ENCODE measurements at places on chromosomes 4 and X.

GRCh38 chr4:138032222-138032621, 209.9 kb downstream of the SLC7A11 start:
- DNase-seq: no peak

- DNase-seq: no peak
Measured at GRCh38 chr4:82138374-82138773, 235.4 kb downstream of the HNRNPD start.

GRCh38 chrX:39377157-39377556, 575.9 kb downstream of the MID1IP1 start:
- no peak for DNase-seq

GRCh38 chr4:143768007-143768591, 67.6 kb upstream of the FREM3 start:
- DNase-seq: no peak

DNA sequence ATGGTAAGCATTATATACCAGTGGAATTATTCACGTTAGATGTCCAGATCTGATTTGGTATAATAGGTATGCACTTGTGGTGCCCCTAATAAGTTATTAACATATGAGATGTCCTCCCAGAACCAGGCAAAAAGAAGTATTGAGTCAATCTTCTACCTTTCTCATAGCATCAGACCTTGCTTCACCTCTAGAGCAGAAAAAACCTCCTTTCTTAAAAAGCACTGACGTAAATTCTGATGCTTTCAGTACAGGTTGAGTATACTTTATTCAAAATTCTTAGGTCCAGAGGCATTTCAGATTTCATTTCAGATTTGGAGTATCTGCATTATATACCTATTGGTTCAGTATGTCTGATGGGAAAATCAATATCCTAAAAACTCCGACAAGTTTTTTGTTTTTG, 22.4 kb downstream of the LEF1 start:
- DNase-seq: no peak

- peak; percentile 61 for DNase-seq
Measured at GRCh38 chrX:23742174-23742696, 841 bp downstream of the ACOT9 start.

- DNase-seq: no peak
Measured at GRCh38 chrX:21675931-21676330, 17.8 kb upstream of the KLHL34 start.

GRCh38 chr4:10181745-10182445, 65.3 kb upstream of the WDR1 start:
- no peak for DNase-seq

DNA sequence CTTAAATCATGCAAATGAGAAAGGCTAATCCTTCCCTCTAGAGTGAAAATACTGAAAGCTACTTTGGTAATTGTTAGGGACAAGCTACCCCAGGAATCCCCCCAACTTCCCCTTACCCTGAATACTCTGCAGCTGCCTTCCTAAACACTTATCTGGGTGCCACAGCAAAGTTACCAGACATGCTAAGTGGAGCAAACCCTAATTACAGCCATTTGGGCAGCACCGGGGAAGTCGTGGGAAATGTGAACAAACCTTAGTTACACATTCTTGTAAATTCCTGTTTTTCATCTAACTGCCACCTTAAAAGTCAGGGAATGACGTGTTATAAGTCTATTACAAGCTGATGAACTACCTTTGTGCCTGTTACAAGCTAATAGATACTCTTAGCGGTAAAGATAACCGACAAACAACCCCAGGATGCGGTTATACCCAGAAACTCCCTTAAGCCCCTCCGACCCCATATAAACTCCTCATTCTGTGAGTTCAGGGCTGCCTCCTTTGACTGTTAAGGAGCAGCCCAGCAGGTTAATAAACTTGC, 66.0 kb upstream of the PLAC8 start:
- no peak for DNase-seq

GRCh38 chr4:153067376-153067775, 131.3 kb downstream of the FHDC1 start:
- DNase-seq: no peak

DNA sequence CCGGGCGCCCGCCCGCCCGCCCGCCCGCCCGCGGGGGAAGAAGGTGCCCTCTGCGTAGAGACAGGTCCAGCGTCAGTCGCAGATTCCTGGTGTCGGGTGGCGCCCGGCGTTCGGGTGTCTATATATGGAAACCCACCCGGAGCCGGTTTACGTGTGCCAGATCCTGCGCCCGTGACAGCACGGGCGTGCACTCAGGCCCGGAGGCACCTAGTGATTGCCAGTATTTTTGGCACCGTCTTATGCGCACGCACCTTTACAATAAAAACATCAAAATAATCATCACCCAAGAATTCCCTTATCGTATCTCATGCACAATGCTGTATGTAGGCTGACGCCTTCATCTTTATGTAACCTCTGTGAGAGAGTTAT, 519 bp downstream of the SLC25A4 start:
- no peak for DNase-seq

DNA sequence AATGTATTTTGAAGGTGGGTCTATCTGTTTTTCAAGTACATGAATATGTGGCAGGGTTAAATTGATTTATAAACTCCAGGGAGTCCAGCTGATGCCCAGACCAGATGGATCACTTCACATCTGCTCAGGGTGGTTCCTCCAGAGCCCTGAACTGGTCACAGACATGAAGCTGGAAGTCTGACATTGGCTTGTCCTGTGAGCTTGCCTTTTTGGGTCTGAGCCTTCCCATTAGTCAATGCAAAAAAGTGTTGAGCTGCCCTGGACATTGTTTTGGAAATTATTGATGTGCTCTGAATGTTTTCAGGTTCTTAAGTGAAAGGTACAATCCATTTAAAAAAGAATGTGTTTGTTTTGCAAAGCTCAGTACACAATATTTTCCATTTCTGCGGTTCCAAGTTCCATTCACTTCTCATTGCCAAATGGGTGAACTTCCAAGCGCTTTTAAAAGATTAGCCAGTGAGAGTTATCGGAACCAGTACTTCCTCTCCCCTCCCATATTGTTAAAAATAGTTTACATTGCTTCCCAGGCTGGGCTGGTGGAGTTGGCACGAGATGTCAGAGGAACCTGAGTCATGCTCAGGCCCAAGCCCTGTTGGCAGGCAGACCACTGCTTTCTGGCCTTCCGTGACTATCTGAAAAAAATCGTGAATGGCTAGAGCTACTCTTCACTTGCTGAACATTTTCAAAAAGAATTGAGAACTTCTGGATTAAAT, 52.1 kb downstream of the PDGFRA start:
- DNase-seq: peak; percentile 92

- no peak for DNase-seq
Measured at GRCh38 chrX:119688911-119689321, 4.1 kb downstream of the SEPTIN6 start.

- no peak for DNase-seq
Measured at GRCh38 chr4:105845559-105845958, 49.7 kb upstream of the NPNT start.
